Left lobe of liver (tissue), 2 donors: ENCODE measurements at places on chromosomes 12 and 14. TPM values are rescaled to one million over a fixed set of nuclear protein-coding genes. Genes with fewer than 3 reads are reported as not detected.

DNA sequence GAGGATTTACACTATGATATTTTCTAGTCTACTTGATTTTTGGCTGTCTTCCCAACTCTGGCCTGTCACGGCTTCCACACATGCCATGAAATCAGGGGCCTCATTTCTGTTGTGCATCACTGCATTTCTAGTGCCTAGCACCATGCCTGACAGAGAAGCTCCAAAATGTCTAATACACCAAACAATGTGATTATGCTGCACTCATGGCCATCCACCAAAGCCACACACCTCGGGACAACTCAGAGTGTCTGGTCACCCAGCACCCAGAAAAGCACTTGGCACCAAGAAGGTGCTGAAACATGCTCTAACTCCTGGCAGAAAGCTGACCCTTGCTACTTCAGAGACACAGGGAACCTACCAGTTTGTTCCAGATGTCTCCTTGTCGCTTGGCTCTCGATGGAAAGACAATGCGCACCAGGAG lies 11.3 kb downstream of the GCN1 start:
- DNase-seq = no peak

IPO8 gene
- 27.8 TPM for total RNA-seq

GRCh38 chr14:37593511-37594237 lies 1.4 kb downstream of the FOXA1 start:
- DNase-seq = no peak

DNA sequence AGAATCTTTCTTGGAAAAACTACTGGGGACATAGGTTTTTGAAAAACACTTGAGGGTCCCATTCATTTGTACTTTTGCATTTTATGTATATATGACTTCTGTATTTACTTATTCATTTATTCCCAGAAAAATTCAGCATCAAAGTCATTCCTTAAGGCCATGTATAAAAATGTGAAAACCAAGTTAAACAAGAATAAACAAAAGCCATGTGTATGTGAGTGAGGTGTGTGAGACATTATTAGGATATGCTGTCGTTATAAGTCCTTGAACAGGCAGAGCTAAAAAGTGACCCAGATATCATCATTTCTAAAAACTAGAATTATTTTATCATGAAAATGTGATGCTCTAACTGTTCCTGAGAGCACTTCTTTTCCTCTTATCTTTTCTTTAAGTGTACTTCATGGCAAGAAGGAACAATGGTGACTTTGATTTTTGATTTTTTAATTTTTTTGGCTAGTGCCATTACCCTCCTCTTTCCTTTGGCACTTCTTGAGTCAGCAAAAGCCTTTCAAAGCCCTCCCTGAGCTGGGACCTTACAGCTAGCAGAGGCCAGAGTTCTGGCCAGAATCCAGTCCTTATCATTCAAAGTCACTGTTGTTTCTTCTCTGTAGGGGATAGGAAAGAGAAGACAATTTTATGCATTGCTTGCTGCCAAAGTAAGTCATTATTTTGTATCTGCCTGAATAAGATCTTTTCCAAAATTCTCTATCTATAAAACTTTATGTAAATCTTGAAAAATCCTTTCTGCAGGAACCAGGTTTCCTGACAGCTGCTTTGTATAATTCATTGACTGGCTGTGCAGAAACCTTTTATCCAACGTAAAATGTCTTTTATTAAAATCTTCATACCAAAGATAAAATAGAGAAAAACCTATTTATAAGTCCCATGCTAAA lies 419.7 kb upstream of the PRICKLE1 start:
- DNase-seq = no peak

DNA sequence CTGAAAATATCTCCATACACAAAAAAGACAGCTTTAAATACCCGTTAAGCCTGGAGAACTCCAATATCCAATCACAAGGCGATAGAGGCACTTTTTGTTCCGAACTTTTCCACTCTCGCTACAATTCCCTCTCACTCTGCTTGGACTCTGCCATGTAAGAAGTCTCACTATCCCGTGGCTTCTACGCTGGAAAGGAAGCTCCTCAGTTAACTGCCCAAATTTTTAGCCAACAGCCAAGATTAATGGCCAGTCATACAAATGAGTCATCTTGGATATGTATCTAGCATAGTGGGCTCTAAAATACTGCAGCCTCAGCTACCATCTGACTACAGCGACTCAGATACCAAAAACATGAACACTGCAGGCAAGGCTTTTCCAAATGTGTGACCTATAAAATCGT lies 45.5 kb upstream of the RERGL start:
- DNase-seq = no peak

ENDOU gene
- not detected for total RNA-seq

CPM gene
- 45.2 TPM for total RNA-seq

NGDN gene
- 12.1 TPM for total RNA-seq

DNA sequence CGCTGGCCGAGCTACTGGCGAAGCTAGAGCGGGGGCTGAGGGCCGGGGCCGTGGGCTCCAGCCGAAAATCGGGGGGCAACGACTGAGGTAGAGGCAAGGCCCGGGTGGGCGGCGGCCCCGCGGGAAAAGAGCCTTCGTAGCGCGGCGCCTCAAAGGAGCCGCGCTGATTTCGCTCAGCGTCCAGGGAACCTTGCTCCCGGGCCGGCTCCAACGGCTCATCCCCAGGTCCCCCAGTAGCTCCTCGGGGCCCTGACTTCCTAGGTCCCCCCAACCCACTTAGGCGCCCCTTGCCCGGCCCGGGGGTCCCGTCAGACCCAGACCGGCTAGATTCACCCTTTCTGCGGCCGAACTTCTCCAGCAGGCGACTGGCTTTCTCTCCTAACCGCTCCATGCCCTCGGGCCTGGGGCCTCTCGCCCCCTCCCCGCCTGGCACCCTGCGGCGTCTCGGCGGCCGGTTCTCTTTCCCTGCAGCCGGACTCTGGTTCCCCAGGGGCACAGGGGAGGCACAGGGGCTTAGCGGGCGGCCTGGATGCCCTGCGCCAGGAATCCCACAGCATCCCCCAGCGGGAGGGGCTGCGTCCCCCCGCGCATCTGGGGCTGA lies 375 bp downstream of the AJUBA start:
- no peak for DNase-seq

DNA sequence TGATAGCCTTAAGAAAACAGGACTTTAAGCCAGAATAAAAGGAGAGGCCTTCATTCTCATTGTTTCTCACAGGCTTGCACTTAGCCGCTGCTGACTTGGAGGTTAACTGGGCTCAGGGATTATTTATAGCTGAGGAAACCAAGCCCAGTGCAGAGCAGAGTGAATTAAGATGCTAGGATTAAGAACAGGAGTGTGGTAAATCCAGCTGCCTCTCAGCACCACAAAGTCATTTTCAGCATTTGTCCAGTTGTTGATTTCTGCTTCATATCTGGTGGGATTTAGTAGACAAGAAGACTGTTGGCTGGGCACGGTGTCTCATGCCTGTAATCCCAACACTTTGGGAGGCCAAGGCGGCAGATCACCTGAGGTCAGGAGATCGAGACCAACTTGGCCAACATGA lies 14.3 kb upstream of the KRT73 start:
- DNase-seq = peak; percentile 6

KLRC4 gene
- total RNA-seq = not detected

GRCh38 chr12:93425736-93426411 lies 15.9 kb downstream of the UBE2N start:
- no peak for DNase-seq

GRCh38 chr12:31650918-31651317 lies 8.6 kb upstream of the ETFBKMT start:
- no peak for DNase-seq

DNA sequence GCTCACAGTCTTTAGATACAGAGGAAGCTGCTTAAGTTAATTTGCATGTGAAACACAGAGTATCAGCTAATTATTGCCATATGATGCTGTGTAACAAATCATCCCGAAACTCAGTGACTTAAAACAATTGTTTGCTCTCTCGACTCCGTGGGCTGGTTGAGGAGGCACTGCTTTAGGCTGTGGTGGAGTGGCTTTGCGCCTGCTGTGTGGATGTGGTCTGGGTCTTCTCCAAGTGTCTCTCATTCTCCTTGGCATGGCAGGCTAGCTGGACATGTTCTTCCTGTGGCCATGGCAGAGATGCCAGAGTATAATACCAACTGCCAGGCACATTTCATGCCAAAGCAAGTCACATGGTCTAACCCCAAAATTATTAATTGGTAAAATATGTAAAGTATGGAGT lies 40.9 kb downstream of the PELI2 start:
- DNase-seq = no peak

- no peak for DNase-seq
Observed at GRCh38 chr12:46364777-46365580, 7.6 kb downstream of the SLC38A2 start.

- DNase-seq = no peak
Observed at GRCh38 chr12:54195737-54196347, 7.1 kb upstream of the SMUG1 start.

DNA sequence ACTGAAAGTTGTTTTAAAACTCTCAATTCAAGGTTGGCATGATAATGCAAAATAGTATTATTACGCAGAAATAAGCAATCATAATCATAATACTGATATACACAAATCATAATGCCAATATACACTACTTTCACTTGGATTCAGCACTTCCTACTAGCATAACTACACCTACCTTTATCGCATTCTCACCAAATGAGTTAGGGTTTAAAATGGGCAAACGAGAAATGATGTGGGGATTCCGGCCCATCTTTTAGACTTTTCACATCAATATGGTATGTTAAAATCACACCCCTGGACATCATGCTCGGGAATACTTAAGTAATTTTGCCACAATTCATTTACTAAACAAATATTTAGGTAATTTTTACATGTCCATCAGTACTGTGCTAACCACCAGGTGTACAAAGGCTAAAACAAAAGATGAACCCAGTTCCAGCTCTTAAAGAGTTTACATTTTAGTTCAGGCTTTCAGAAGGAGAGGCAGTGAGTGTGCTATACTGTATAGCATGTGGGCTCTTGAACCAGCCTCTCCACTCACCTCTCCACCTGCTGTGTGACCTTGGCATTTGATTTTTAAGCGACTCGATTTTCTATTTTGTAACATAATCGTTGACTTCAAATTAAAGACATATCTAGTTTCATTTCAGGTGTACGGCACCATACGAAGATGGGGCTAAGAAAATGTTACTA lies 1.1 kb upstream of the USP15 start:
- no peak for DNase-seq

DNA sequence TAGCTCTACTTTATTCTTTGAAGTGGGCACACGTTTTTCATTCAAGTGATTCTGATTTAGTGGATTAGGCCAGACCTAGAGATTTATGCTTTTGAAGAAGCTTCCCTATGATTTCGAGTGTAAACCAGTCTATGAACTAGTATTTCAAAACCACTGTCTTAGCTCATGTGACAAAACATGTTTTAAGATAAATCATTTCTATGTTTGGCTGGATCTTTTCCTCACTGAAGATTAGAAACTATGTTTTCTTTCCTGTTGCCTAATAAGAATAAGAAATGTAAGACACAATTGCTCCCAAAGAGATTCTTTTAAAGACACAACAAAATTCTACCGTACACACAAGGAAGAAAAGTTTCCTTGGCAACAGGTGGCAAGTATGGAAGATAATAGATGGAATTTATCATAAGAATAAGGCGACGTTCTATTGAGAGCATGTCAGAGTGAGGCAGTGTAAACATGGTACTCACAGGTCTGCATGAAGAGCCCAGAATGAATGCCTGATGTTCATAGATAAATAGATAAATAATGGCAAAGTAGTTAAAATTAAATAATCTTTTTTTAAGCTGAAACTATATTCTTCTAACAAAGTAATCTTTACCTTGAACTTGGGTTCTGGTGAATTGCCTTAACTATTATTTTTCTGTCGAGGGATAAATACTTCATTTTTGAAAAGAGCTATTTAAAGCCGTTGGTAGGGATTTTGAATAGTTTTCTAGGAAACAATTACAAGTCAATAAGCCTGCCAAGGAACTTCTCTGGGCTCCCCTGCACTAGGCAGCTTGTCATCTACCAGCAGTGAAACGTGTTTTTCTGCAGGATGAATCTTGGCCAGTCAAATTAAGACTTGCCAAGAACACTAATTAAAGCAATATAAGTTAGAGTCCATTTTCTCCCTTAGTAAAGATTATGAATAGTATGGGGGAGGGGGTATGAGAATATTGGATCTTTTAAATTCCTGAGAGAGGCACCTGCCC lies 34.1 kb upstream of the C12orf75 start:
- DNase-seq = no peak

GRCh38 chr12:113609692-113610469 lies 138.2 kb upstream of the LHX5 start:
- DNase-seq = no peak

DNA sequence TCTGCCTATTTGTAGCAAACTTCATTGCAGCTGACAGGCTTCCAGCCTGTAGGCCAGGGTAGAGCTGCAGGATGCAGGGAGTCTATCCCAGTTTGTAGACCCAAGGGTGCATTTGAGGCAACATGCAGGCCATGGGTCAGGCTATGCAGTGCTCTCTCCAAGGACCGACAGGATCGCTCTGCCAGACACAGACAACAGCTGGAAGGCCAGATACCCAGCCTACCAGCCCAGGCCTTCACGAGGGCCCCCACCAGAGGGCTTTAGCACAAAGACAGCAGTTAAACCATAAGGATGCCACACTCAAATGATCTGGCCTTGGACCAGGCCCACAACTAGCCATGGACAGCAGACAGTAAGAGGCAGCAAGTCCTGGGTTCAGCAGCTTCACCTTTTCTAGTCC lies 10.3 kb downstream of the KCTD10 start:
- DNase-seq = no peak

GRCh38 chr12:57401165-57401564 lies 29.7 kb downstream of the R3HDM2 start:
- DNase-seq = no peak

GRCh38 chr12:67855103-67855502 lies 134.1 kb upstream of the IFNG-AS1 start:
- DNase-seq = no peak

DNA sequence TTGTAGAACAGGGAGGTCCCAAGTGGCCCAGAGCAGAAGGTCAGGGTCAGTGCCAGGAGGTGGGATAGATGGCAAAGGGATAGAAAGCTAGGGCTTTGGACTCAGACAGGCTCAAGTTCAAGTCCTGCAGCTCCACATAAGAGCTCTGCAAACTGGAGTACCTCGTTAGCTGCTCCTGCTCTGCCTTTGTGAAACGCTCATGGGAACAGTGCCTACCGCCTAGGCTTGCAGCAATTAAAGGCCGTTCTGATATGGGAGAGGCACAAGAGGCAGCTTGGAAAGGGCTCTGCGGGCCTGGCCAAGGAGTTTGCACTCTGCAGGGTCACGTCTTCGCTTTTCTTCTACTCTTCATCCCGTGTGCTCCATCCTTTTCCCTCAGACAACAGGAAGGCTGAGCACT lies 54.1 kb downstream of the MAP1LC3B2 start:
- no peak for DNase-seq

DNA sequence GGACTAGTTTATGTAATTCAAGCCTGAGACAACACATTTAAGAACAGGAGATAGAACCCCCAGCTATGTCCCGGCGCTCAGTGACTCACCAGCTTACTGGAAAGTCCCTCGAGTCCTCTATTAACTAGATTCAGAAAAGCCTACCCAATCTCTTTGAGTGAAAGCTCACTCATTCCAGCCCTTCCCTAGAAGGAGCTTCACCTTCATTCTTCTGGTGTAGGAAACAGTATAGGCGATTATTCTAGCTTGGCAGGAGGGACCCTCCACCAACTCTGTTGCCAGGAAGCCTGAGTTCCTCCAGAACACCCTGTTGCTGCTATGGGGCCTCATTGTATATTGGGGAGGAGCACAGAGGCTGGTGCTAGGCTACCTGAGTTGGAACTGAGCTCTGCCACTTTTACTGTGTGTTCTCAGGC lies 57.2 kb upstream of the AEBP2 start:
- DNase-seq = peak; percentile 23
